ENCODE measurements at places on chromosomes 1 and 21.

DNA sequence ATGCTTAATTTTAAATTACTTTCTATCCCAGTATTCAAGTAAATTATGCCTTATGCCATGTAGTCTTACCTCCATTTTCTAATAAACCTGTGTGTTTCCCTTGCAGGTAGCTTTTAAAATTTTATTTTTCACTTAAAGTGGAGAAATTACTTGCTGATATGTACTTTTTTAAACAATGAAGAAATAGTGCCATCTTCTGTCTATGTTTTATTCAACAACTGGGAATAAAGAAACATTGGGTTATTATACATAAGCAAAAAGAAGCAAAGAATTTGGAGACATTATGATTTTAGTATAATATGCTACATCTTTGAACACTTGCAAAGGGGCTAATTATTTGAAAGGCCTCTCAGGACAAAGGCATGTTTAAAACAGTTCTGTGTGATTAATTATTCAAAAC lies 1912.9 kb downstream of the MRPL39 start:
- no peak for DNase-seq

GRCh38 chr21:25956993-25957714 lies 213.4 kb downstream of the APP start:
- DNase-seq: no peak

- DNase-seq: peak; percentile 99
Observed at GRCh38 chr1:42340093-42340492, 5.1 kb upstream of the FOXJ3 start.

DNA sequence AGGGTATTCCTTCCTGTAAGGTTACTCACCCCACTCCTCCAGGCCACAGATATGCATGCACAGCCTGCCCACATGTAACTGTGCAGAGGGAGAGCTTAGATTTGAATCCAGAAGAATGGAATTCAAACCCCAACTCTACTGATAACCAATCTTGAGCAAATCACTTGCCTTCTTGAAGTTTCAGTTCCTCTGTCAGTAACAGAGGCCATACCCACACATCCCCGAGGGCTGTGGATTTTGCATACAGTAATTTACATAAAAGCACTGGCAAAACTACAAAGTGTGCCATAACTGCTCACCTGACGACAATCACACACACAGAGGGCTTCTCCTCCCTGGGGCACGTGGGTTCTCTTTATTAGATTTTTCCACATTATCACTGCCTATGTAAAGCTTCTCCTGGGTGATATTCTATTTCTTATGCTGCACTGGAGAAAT lies 18.6 kb downstream of the CD247 start:
- DNase-seq: no peak

DNA sequence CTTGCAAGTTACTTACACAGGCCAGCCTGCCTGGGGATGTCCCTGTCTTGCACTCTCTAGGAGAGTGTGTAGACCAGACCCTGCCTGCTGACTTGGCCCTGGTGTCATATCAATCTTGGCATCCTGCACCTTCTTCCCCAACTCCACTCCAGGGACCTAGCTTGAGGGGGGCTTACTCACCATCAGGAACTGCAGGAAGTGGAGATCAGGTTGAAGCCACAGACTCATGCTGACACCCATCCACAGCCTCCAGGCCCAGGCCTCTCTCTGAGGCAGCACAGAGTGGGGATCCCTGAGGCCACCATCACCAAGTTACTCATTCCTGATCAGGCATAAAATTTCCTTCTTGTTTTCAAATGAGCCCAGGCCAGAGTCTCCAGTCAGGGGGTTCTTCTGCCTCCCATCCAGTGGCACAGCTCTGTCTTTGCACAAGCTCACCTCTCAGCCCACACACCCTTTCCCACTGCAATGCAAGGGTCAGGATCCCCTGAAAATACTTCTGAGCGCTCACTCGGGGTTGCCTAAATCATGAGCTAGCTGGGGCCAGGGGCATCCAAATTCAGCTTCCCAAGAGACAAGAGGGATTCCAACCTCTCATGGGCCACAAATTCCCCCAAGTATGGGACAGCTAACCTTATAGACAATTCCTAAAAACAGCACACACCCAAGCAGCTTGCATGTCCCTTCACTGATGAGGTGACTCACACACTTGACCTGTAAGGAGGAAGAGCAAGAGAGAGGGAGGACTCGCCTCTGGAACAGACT lies 33.5 kb downstream of the CSMD2 start:
- no peak for DNase-seq

DNA sequence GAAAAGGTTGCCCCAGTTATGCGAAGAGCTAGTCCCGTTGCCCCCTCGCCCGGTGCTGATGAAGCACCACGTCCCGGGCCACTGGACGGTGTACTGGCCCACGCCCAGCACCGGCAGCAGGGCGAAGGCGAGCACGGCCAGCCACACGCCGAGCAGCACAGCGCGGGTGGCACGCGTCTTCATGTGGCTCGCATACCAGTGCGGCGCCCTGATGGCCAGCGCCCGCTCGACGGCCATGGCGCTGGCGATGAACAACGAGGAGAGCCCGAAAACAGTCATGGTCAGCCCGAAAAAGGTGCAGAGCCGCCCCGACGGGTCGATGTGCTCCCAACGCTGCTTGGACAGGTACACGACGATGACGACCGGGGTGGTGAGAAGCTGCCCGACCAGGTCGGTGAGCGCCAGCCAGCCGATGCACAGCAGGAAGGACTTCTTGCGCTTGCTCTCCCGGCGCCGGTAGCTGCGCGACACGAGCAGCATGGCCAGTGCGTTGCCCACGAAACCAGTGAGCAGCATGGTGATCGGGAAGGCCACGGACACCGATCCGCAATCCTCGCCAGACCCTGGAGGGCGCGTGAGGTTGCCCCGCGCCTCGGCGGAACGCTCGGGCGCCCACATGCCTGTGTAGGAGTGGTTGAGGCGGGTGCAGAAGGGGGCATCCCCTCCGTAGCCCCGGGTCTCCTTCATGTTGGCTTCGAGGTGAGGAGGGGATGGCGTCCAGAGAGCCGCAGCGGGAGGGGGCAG lies 553 bp downstream of the PTGER3 start:
- no peak for DNase-seq

DNA sequence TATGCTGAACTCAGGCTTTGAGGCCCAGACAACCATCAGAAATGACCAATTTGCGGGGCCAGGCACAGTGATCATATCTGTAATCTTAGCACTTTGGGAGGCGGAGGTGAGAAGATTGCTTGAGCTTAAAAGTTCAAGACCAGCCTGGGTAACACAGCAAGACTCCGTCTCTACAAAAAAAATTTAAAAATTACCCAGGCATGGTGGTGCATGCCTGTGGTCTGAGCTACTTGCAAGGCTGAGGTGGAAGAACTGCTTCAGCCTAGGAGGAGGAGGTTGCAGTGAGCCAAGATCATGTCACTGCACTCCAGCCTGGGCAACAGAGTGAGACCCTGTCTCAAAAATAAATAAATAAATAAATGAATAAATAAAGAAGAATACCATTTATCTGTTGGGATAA lies 156.5 kb downstream of the EIF4G3 start:
- no peak for DNase-seq

DNA sequence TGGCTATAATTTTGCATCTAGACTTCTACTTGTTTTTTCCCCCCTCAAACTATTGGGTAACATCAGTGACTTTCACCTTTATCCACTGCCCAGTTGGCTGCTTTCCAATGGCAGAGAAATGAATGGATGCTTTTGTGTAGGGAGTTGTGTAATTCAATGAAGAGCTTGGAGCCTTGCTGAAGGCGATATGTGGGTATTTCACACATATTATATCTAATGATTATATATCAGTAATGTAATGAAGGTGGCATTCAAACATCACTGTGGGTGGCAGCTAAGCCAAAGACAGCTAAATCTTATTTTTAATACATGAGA lies 81.2 kb downstream of the TGFB2 start:
- no peak for DNase-seq

GRCh38 chr1:115411371-115412063 lies 73.5 kb upstream of the NGF start:
- no peak for DNase-seq

GRCh38 chr1:245469734-245470133 lies 314.9 kb downstream of the KIF26B start:
- DNase-seq: no peak

DNA sequence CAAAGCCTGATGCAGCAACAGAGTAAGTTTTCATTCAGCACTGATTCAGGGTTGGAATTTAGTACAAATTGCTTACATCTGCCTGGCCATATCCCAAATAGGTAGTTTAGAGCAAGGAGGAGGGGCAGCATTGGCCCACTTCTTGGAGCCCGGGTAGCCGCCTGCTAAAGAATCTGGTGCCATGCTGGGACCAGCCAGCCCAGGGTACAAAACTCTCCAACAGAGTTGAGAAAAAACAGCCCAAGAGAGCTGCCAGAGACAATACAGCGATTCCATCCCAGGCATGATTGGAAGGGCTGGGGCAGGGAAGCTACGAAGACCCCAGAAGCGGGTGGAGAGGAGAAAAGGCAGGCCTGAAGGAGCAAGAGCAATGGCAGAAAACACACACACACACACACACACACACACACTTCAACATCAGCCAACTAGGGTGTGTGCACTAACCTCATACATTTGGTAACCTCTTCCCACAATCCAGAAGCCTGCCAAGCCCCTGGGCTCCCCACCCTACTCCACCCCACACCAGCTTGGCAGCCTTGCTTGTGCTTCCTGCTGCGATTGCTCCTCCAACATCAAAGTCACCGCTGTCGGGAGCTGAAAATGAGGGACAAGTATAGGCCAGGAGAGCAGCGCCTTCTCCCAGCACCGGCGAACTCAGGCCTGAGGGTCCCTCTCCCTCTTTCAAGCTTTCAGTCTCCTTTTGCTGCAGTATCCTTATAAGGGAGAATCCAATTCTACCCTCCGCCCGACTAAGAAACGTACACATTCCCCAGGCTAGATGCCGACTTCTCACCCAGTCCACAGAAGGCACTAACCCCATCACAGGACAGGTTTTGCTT lies 1.2 kb downstream of the PIK3C2B start:
- no peak for DNase-seq

DNA sequence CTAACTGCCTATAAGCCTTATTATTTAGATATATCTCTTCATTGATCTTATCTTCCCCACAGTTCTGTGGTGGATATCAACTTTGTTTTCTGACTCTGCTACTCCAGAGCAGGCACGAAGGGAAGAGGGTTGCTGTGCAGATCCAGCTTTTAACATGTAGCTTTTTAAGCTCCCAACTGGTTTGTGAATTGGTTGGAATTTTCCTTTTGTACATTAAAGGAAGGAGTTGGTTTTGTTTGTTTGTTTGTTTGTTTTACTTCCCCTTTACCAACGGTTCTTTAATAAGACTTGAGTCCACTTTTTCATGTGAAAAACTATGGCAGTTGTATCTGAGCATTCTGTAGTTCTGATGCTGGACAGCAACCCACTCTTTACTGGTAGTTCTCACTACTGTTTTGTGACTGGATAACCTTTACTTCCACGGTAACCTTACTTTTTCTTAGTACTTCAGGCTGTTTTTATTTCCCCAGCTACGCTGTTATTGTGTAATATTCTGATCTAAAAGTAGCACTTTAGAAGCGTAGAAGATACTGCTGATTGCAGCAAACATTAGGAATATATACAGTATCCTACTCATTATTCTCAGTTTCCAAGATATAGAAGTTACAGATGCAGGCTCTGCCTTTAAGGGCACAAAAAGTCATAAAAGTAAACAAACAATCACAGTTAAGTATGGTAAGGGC lies 1.6 kb downstream of the GNPAT start:
- DNase-seq: no peak

GRCh38 chr1:19476450-19477190 lies 8.7 kb downstream of the CAPZB start:
- no peak for DNase-seq

GRCh38 chr1:39573736-39574624 lies 2.6 kb downstream of the PABPC4 start:
- no peak for DNase-seq

DNA sequence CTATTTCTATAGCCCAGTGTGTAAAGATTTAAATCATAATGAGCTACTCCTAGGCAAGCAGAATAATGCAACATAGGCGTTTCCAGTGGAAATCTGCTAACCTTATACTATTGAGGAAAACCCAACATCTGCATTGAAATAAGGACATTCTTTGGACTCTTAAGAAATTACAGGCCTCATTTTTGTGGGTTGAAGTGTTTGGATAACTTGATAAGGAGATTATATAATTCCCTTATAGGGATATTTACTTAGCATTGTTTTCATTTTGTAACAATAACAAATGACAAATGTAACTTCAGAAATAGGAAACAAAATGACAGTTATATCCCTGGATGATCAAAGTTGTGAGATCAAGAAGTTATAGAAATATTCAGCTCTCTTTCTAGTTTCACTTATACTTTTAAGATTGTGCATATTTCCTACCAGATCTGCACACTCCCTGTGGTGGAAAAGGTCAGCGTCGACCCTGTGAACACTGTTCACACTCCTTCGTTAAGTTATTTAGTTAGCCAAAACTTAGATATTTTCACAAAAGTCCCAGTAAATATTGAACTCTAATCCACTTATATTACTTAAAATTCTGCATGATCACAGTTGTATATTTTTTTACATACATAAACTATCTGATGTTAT lies 284.4 kb upstream of the C1orf105 start:
- no peak for DNase-seq

- DNase-seq: no peak
Observed at GRCh38 chr1:34166191-34166624, 1.2 kb upstream of the CSMD2 start.

DNA sequence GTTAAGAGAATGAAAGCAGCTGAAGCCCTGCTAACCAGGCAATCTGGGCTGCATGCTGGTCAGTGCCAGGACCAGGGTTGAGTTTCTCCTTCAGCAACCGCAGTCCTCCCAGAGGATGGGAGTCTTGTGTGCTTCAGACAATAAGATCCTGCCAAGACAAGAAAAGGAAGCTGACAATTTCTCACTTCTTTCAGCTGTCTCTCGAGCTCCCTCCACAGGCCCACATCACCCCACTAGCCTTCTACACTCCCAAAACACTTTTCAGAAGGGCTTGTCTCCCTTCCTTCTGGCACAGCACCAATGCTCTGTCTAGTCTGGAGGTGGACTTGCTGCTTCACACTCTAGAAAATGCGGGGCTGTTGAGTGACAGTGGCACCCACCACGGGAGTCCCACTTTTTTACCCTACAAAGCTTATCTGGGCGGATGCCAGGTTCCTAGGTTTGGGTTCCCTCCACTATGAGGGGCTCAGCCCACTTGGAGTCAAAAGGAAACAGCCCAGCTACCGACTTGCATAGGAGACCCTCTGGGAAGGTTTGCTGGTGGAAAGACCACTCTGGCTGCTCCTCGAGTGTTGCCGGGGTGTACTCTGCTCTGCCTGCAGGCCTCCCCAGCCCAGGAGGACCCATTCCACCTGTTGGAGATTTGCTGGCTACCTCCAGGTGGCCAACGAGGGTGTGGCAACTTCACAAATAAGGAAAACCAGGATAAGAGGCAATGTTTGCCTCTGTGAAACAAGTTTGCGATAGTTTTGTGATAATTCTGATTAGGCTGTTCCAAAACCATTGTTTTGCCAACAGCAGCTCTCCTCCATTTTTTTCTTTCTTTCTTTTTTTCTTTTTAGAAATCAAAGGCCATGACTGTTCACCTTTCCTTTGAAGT lies 68.9 kb downstream of the TENT5C start:
- no peak for DNase-seq
